ENCODE measurements at places on chromosomes 13 and 19.

DNA sequence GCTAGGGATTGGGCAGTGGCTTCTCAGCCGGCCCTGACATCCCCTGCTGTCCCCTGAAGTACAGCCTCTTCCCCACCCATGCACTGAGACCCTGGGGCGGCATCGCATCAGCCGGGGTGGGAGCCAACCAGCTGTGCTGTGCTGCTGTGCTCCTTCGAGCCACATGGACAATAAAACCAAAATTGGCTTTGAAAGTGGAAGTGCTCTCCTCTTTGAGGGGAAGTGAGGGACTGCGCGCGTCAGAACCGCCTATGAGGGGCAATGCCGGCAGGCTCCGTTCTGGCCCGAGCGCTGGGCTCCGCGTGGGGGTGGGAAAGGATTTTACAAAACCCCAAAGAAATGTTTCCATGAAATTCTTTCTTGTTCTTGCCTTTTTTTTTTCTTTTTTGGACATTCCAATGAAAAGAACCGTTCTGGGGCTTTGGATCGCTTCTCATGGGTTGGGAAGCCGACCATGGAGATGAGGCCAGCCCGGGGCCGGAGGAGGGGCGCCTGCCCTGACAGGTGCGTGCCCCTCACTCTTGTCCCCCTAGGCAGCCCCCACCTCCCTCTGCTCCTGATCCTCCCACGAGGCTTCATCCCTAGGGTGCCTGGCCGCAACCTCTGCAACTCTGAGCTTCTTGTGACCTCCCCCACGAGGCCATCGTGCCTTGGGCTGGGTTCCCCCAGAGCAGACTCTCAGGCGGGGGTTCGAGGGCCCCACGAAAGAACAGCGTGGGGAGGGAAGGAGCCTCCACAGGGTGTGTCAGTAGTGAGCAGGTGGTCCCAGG, 22.6 kb downstream of the KLHL26 start:
- DNase-seq: no peak

- DNase-seq: no peak
These were observed 16.7 kb downstream of the MYCBP2 start for GRCh38 chr13:77310161-77310560.

- DNase-seq: no peak
These were observed at the start of gene CBY2 for GRCh38 chr13:45702088-45702487. Gene CBY2, plus strand, starts transcription at chr13:45702320. Its CDS starts 71 bp downstream, at chr13:45702391.

GRCh38 chr19:11192957-11193939, 4.1 kb downstream of the KANK2 start:
- DNase-seq: no peak

DNA sequence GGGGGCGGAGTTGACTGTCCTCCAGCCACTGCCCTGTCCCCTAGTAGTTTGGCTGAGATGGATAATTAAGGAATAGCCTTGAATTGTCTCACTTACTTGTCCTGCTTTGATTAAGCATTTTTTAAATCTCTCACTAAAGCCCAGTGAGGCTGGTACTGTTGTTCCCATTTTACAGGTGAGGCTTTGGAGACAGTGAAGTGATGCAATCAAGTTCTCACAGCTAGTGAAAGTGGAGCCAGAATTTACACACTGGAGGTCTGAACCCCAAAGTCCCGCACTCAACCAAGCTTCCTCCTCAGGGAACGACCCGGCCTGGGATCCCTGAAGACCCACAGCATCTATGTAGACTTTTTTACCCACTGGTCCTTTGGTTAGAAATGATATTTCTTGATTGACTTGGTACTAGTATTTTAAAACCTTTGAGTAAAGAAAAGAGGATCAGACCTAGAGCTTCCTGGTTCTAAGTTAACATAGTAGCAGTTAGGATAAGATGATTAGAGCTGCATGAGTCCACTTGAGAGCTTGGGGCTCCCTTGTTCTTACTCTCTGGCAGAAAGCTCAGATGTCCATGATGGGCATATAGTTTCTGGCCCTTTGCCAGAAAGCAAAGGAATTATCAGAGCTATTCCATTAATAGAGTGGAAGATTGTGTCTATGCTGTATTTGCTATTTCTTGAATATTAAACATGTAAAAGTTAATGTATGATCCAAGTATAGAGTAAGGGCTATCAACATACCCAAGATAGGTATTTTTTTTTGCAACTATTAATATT, 154.3 kb downstream of the LMO7 start:
- DNase-seq: no peak

DNA sequence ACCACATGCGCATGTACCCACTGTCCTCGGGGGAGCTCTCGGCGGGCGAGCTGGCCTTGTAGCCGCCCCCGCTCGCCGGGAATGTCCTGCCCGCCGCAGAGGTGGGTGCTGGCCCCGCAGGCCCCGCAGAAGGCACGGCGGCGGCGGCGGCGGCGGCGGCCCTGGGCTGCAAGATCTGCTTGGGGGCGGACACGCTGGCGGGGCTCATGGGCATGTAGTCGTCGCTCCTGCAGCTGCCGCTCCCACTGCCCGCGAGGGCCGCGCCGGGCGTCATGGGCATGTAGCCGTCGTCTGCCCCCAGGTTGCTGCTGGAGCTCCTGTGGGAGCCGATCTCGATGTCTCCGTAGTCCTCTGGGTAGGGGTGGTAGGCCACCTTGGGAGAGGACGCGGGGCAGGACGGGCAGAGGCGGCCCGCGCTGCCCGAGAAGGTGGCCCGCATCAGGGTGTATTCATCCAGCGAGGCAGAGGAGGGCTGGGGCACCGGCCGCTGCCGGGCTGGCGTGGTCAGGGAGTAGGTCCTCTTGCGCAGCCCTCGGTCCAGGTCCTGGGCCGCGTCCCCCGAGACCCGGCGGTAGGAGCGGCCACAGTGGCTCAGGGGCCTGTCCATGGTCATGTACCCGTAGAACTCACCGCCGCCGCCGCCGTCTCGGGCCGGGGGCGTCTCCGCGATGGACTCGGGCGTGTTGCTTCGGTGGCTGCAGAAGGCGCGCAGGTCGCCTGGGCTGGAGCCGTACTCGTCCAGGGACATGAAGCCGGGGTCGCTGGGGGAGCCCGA, 2.4 kb downstream of the IRS2 start:
- no peak for DNase-seq

All from RWPE1 (cell line).